Karpas-422 (cell line): ENCODE measurements at places on chromosomes 6 and 20.

GRCh38 chr6:3142536-3142935 lies 14.8 kb downstream of the TUBB2A start:
- DNase-seq = no peak

DNA sequence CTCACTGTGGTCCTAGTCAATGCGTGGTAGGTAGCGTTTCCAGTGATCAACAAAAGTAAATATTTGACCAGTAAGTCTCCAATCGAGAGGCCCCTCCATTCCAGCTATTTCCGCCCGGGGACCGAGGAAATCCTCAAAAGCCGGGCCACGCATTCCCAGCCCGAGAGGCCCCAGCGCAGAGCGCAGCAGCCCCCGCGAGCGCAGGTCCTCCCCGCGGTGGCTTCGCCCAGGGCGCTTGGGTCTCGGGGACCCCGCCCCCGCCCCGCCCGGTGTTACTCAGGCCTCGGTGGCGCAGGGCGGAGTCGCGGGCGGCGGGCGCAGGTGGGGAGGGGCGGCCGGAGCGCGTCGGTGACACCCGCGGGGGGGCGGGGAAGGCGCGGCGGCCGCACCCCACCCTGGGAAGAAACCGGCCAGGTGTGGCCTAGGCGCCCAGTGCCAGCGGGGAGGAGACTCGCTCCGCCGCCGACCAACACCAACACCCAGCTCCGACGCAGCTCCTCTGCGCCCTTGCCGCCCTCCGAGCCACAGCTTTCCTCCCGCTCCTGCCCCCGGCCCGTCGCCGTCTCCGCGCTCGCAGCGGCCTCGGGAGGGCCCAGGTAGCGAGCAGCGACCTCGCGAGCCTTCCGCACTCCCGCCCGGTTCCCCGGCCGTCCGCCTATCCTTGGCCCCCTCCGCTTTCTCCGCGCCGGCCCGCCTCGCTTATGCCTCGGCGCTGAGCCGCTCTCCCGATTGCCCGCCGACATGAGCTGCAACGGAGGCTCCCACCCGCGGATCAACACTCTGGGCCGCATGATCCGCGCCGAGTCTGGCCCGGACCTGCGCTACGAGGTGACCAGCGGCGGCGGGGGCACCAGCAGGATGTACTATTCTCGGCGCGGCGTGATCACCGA lies at the start of gene DSP:
Gene DSP (plus strand): TSS at position 497 of the 890 bp plus-strand sequence. CDS start 245 bp downstream, at position 742.
- no peak for DNase-seq

DNA sequence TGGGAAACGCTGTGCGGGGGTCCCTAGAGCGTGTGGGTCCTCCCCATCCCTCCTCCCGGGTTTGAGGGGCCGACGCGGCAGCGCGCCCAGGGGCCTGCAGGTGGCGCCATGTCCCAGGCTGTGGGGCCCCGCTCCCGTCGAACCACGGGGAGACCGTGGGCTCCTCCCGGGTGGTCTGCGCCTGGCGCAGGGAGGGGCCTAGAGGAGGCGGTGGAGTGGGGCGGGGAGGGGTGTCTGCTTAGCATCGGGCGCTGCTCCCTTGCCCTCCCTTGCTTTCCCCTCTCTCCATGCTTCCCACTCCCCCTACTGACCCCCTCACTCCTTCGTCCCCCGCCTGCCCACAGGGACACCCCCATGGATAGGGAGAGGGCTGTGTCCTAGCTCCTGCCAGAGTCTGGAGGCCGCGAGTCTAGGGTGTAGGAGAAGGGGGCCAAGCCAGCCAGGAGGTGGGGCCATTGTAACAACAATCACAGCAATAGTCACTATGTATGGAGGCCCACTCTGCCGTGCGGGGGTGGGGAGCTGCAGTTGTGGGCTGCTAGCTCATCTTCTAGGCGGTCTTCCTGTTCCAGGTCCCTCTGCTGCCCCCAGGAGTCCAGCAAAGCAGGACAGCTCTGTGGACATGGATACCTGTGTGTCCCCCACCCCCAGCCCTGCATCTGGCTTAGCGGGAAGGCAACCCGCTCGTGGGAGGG lies 51.7 kb downstream of the CHMP4B start:
- DNase-seq = peak; percentile 78

DNA sequence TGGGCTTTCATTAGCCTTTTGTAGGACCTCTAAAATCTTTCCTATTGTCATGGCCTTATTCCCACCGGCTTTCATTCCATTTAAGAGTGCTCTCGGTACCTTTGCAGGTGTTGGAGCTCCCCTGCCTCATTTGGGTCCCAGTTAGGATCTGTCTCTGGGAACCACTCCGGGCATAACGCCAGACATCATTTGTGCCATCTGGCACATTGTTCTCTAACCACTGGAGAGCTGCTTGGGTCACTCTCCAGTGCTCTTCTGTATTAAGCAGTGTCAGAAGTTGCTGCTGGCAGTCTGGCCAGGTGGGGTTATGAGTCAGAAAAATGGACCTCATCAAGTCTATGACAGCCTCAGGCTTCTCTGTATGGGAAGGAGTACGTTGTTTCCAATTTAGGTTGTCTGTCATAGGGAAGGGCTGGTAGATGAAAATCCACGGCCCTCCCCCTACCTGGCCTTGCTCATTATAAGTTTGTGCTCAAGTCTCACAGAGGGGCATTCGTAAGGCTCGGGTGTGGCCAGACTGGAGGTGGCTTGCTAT lies 62.9 kb upstream of the MOCS1 start:
- DNase-seq = no peak

- no peak for DNase-seq
Observed at GRCh38 chr6:99080191-99080590, 132.4 kb upstream of the FBXL4 start.

- DNase-seq = no peak
Observed at GRCh38 chr6:31266567-31267360, 5.1 kb downstream of the HLA-C start.

- DNase-seq = no peak
Observed at GRCh38 chr6:57256541-57256940, 34.4 kb upstream of the RAB23 start.

GRCh38 chr6:144395014-144395413 lies 109.9 kb downstream of the UTRN start:
- DNase-seq = no peak

DNA sequence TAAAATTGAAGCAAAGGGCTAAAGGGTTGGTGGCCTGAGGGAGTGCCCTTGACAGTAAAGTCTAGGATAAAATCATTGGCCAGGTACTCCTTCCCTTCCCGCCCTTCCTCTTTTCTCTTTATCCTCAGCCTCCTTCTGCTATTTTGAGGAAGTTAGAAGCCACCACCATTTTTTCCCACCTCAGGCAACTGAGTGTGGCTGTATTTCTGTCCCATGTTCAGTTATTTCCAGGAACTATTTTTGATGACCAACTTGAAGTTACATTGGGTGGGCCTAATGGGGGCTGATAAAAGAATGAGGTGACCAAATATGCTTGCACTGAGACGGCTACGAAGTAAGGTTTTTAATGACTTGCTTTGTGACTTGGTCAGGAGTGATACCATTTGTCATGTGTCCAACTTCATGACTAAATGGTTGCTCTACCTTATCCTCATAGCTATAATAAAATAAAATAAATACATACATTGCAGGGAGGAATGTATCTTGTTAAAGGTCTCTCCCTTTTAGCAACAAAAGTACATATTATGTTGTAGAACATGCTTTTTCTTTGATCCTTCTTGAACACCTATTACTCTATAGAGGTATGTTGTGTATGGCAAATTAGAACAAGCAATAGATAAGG lies 12.0 kb downstream of the PTPN1 start:
- no peak for DNase-seq

DNA sequence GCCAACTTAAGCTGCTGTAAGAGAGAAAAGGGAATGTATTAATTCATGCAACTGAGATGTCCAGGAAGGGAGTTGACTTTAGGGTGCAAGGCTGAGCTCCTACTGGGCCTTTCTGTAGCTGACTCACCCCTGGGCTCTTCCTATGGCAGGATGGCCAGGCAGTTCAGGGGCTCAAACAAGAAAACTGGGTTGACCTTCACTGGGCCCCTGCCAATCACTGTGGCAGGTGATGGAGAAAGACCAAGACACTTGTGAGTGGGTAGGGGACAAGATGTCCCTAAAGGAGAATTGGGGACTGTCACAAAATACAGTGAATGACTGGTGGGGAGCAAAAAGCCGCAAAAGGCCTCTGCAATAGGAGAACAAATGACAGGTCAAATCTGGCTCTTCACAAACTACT lies 21.5 kb upstream of the RALGAPA2 start:
- DNase-seq = no peak

DNA sequence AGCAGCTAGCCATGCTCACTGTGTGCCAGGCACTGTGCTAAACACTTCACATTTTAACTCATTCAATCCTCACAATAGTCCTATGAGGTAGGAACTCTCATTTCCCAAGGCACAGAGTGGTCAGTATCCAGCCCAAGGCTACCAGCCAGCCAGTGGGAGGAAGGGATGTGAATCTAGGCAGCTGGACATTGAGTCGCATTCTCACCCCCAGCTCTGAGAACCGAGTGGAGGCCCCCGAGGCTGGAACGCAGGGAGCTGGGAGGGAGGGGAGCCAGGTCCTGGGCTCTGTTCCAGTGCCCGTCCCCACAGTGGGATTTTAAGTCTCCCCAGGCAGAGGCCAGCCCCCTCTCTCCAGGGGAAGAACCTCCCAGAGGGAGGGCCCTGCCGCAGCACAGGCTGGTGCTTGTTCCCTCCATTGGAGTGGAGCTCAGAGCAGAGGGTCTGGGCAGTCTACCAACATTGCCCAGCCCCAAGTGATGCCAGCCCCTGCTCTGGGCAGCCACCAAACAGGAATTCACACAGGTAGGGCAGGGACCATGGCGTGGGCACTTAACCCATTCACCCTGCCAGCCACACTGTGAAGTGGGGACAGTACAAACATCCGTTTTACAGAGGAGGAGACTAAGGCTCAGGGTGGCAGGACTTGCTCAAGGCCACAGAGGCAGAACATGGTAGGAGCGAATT lies 131.3 kb downstream of the CEBPB start:
- no peak for DNase-seq

GRCh38 chr6:152351742-152352141 lies 285.4 kb downstream of the SYNE1 start:
- no peak for DNase-seq

- DNase-seq = no peak
Observed at GRCh38 chr6:37140145-37140544, 29.8 kb upstream of the PIM1 start.

- DNase-seq = no peak
Observed at GRCh38 chr20:15811951-15812350, 761.3 kb downstream of the KIF16B start.

DNA sequence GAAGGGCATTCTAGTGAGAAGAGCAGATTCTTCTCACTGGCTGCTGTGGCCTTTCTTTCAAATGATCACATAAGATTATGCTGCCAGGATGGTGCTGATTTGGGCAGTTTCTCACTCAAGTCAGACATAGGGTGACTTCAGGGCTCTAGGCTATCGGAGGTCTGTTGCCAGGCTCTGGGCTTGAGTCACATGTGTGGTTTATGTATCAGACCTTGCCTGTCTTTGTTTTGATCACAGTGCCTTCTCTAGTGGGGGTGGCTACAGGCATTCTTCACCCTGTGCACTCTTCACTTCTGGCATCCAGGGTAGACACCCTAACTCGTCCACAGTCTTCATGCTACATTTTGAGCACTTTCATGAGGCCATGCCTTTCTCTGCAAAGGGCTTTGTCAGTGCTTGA lies 823.7 kb upstream of the MAN1A1 start:
- DNase-seq = no peak

DNA sequence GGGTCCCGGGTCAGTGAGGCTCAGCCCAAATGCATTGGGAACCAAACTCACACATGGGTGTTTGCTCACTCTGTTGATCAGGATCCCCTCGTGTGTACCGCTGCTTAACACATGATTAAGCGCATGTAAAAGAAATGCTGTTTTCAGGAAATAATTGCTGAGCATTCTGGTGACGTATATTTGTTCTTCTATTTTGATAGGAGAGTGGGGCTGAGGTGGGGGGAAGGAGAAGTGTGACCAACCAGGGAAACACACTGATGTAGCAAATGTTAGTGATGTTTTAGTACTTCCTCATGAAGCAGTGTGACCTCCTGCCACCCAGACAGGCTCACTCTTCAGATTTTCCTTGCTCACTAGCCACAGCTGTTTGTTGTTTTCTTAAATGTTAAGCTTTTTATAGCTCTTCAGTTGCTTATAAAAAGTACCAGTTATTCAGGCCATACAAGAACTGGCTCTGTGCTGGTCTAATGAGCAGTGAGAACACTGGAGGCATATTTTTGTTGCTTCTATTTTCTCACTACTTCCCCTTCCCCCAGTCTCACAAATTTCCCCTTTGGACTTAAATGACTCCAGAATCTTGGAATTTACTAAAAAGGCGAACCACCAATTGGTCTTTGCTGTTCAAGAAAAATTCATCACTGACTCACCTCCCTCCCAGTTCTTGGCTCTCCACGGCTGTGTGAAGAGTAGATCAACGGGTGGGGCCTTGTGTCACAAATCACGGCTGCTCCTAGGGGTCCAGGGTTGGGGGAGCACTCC lies 79.2 kb upstream of the BACH2 start:
- DNase-seq = peak; percentile 47

- no peak for DNase-seq
Observed at GRCh38 chr6:163490826-163491577, 76.5 kb downstream of the QKI start.

DNA sequence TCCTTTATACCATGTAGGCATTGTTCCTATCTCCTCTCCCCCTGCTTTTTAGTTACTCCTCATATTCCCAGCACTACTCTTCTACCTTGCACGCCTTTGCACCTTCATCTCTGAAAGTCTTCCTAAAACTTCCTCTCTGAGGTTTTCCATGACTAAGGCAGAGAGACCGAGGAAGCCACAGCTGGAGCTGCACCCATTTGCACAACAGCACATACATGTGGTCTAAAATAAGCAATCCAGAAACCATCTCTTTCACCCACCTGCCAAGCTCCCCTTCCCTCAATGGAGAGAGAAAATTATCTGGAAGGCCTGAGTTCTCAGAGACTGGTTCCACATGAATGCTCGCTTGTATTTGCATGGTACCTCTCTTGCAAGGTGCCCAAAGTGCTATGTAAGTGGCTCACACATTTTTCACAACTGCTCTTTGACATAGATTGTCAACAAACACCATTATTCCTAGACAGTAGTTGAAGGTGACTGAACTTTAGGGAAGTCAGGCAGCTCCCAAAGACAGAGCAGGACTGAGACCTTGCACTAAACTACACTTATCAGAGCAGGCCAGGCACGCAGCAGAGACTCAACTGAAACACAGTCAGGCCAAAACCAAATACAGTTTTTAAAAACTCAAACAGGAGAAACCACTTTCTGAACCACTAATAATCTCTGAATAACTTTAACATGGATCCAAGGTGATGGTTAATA lies 313.2 kb downstream of the TFAP2A start:
- no peak for DNase-seq

DNA sequence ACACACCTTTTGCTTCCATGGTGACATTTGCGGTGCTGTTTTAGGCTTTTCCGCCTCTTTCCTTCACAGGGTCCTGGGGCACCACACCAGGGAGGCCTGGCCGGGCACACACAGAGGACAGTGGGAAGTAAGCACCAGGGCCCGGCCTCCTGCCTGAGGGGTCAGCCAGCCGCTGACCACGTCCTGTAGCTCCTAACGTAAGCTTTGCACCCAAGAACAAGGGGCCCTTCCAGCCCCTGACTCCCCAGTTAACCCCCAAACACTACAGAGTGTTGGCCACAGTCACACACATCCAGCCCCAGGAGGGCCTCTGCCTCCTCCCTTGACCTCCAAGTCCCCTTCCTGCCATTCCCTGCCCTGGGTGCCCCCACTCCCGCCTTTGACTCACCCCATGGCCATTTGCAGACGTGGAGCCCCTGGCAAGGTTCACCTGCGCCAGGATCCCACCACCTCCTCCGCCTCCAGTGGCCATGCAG lies 54.7 kb downstream of the YTHDF1 start:
- no peak for DNase-seq

- no peak for DNase-seq
Observed at GRCh38 chr6:104396077-104396476, 463.6 kb downstream of the HACE1 start.
